M059J (cell line): ENCODE measurements at places on chromosomes 5 and 9. TPM values are rescaled to one million over a fixed set of nuclear protein-coding genes. Genes with fewer than 3 reads are reported as not detected.

DNA sequence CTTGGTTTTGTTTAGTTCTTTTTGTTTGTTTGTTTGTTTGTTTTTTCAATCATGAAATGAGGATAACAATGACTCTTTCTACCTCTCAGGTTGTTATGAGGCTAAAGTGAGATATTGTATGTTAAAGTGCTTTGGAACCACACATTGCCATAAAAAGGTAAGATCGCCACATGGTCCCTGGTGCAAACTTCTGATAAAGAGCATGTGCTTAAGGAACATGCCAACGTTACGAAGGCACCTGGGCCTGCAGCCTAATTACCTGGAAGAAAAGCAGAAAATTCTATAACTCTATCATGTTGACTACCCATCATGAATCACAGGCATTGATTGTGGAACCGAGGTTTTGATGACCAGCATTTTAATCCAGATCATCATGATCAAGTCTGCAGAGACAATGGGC is 151.8 kb downstream of the DROSHA start:
- no peak for DNase-seq

- no peak for DNase-seq
Observed at GRCh38 chr5:158522776-158523175, 576.9 kb downstream of the EBF1 start.

DNA sequence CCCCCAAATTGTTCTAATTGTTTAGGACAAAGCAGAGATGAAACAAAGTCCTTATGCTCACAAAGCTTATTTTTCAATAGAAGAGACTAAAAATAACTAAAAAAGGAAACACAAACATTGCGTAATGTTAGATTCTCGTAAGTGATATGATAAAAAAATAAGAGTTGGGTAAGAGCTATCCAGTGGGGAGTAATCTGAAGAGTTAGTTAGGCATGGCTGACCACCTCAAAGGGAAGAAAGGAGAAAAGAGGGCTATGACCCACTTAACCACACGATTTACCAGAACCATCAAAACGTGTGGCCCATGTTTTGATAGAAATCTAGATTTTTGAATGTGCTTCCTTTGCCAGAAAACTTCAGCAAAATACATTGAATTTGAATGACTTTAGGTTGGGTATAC is 1296.8 kb upstream of the NUDT12 start:
- no peak for DNase-seq

DNA sequence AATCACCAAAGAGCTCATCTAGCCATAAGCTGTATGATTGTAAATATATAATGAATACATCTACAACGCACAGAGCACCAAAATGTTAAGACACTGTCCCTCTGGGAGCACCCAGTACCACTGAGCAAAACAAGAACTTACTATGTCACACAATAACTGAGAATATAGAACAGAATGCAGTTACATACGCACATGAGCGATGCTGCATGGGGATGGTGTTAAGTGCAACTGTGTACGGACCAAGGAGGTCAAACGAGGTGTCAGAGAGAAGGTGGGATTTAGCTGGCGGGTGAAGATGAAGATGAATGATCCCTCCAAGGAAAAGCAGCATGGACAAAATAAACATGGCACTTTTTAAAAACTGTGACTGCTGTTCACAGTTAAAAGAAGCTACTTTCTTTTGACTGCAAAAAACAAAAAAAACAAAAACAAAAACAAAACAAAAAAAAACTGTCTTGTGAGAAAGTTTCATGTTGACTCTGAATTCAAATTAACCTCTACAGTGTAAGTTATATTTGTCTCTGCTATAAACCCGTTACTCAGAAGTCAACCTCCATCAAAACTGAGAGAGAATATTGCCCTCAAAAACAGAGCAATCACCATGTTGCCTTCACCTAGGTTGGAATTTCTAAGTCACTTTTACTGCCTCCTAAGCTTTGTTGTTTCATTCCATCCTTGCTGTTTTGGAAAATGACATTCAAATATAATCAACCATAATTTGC is 169.6 kb upstream of the GNA14 start:
- no peak for DNase-seq

DNA sequence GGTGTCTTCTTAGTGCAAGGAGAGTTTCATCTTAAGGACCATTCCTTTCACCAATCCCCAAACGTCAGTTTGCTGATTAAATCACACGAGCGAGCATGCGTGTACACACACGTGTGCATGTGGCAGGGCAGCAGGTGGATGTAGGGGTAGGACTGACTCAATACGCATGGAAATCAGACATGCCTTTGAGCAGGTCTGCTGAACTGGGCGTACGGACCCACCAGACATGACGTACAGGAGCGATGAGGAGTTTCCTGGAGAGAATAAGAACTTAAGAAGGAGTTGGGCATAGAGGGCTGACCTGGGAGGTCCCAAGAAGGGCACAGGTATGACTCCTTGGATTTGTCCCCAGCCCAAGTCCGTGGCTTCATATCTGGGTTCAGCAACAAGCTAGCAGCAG is 170.0 kb downstream of the FGF18 start:
- DNase-seq = no peak

- no peak for DNase-seq
Observed at GRCh38 chr9:9061627-9062026, 1262.0 kb upstream of the DMAC1 start.

- DNase-seq = no peak
Observed at GRCh38 chr9:113293285-113293878, 9.8 kb downstream of the RNF183 start.

- DNase-seq = no peak
Observed at GRCh38 chr9:137275588-137276472, 1.7 kb upstream of the TOR4A start.

DNA sequence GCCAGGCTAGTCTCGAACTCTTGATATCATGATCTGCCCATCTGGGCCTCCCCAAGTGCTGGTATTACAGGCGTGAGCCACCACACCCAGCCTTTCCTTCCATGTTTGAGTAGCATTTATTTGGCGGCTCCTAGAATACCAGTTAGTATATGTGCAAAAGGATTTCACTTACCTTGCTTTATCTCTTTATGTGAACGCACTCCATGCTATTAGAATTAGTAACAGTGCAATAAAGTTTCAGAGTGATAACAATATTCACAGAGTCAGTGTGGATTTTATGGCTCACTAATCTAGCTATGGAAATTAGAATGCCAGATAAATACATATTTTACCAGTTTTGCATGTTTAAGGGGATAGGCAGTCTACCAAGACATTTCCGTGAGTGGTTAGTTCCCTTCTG is 74.4 kb upstream of the NIPBL start:
- no peak for DNase-seq

GRCh38 chr9:38342096-38342495 is 50.4 kb upstream of the ALDH1B1 start:
- peak; percentile 36 for DNase-seq

DNA sequence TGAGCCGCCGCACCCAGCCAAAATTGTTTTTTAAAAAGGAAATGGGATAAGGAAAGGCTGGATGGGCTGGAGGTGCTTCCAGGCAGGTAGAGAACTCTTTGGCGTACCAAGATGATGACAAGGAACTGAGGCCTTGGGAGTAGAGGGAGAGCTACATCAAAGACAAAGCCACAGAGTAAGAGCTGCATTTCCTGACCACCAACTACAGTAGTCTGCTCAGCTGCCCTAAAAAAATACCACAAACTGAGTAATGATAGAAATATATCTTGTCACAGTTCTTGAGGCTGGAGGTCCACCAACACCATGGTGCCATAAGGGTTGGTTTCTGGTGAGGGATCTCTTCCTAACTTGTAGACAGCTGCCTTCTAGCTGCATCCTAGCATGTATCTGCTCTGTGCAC is 8.2 kb downstream of the OR1K1 start:
- DNase-seq = no peak

GRCh38 chr5:180494060-180494509 is at the start of gene CNOT6:
TSS of gene CNOT6 (plus strand) at chr5:180494379. CDS start at chr5:180529277, 34,898 bp downstream.
- peak; percentile 87 for DNase-seq

DNA sequence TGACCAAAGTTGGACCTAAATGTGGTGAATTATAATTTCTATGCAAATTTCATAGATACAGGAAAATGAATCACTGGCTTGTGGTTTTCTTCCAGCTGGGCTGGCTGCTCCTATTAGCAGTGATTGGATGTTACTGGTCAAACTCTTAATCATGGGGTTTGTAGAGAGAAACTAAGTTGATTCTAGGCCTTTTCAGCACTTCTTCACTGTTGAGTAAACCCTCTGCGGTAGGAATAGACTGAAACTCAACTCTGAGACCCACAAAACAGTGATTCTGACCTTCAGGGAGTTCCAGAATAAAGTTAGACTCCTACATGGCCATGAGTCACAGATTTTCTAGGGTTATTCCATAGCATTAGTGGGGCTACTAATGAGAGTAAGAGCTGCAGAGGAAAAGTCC is 47.9 kb upstream of the FKTN start:
- DNase-seq = peak; percentile 82

DNA sequence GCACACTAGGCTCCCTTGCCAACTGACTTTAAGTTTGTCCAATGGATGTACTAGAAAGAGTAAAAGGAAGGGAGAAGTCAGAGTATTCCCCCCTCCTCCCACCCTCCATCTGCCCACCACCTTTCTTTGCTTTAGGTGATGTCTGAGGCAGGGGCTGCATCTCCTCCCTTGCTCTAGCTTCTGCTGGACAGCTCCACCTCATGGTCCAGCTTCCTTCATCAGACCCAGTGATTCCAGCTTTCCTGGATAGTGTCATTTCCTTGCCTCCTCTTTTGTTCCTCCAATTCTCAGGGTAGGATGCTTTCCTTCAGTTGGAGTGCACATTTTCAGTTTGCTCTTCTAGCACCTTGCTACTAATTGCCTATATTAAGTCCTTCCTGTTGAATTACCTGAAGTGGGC is 67.4 kb downstream of the RAD23B start:
- DNase-seq = no peak

GRCh38 chr5:134177369-134178095 is 782 bp upstream of the SKP1 start:
- no peak for DNase-seq

GRCh38 chr5:34771076-34771475 is 67.9 kb upstream of the TTC23L start:
- DNase-seq = no peak

DNA sequence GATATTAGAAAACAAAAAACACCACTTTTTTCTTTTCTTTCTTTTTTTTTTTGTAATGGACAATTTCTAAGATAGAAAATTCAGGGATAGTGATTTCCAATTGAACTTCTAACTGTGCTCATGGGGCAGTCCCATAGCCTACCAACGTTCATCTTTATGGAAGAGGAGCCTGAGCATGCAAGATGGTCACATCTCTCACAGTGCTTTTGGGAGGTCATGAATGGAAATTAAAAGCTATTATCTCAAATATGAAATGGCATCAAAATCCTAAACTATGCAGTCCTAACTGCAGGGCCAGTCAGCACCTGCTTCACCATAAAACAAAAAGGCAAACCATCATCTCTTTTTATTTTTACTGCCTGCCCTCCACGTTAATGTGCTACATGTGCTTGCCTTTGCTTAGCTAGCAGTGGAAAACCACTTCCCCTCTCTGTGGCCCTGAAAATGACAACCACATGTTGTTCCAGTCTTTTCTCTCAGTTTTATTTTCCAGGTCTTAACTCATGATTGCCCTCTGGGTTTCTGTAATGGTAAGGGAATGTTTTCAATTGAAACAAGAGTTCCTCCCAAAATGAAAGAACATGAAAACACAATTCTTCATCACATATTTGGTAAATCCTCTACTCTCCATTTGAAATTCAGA is 16.7 kb downstream of the IFNB1 start:
- peak; percentile 15 for DNase-seq

DNA sequence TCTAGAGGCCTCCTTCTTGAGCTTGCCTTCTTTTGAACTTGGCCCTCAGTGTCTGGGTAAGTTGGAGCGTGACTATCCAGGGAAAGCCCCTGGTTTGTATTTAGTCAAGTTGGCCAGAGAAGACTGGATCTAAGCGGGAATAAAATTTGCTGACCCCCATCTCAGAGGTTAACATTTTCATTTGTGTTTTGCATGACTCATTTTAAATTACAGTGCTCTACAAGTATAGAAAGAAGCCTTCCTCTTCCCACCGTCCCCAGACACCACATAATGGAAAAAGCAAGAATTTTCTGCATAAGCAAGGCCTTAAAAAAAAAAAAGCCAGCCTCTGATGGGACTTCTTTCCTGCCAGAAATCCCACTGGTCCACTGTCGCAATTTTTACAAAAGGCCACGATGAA is 27.2 kb downstream of the PIK3R1 start:
- peak; percentile 91 for DNase-seq

DNA sequence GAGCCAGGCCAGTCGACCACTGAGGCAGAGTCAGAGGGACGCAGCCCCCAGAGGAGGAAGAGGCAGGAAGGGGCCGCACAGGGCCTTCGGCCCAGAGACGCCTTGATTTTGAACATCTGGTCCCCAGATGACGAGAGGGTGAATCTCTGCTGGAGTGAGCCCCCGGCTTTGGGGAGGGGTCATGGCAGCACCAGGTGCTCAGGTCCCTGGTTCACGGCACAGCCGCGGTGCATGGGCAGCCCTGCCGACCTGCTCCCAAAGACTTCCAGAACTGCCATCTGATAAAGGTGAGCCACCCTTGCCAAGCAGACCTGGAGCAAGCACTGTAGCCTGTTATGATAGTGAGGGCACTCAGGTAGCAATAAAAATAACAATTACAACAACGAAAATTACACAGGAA is 29.8 kb downstream of the LPCAT1 start:
- DNase-seq = no peak

DNA sequence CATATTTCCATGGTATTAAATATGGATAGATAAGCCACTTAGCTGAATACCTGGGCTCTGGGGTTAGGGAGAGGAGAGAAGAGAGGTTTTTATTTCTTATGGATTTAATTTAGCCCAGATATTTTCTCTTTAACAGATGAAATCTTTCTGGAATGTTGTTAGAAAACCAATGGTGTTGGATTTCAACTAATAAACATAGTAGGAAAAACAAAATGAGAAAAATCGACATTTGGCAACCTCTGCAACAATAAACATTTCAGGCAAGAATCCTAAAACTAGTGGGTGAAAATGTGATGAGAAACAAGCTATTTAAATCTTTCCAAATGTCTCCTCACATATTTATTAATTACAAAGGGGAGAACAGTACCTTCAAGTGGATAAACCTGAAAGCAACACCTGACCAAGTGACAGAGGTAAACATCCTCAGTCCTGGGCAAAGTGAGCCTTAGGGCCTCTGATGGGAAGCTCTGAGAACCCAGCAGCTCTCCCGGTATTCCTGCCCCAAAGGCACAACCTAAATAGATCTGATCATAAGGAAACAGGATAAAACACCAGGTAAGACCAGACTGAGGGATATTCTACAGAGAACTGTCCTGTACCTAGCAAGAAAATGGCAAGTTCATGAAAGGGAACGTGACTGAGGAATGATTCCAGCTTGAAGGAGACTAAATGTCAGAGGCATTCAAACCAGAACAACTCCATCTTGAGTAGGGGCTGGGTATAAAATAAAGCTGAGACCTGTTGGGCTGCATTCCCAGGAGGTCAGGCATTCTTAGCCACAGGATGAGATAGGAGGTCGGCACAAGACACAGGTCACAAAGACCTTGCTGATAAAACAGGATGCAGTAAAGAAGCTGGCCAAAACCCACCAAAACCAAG is 163.7 kb downstream of the ESM1 start:
- no peak for DNase-seq

PHF24 gene
- total RNA-seq = not detected in 2 replicates

LCN9 gene
- not detected in 2 replicates for total RNA-seq

ZFP37 gene
- 1.4 and 3.1 TPM in 2 replicates for total RNA-seq

IL13 gene
- not detected in 2 replicates for total RNA-seq

TLR4 gene
- 12.5 and 16.9 TPM in 2 replicates for total RNA-seq
